AG04450 (cell line): ENCODE measurements at places on chromosomes 4 and X. TPM values are rescaled to one million over a fixed set of nuclear protein-coding genes. Genes with fewer than 3 reads are reported as not detected.

Gene TMSB15A
- polyA plus RNA-seq: 22.6 and 35.6 TPM in 2 replicates

Gene CD38
- 0.02 TPM in 1 of 2 replicates, not detected in the other for polyA plus RNA-seq

Gene ARHGEF38
- polyA plus RNA-seq: not detected in 2 replicates

Gene PIR
- polyA plus RNA-seq: 35.2 and 42.5 TPM in 2 replicates

Gene NUDT11
- 17.4 and 20.2 TPM in 2 replicates for polyA plus RNA-seq

Gene FGG
- 0.07 TPM in 1 of 2 replicates, not detected in the other for polyA plus RNA-seq

Gene GDI1
- polyA plus RNA-seq: 149 and 154 TPM in 2 replicates

Gene MTM1
- polyA plus RNA-seq: 3.9 TPM in 2 replicates

Gene C4orf51
- not detected in 2 replicates for polyA plus RNA-seq

DNA sequence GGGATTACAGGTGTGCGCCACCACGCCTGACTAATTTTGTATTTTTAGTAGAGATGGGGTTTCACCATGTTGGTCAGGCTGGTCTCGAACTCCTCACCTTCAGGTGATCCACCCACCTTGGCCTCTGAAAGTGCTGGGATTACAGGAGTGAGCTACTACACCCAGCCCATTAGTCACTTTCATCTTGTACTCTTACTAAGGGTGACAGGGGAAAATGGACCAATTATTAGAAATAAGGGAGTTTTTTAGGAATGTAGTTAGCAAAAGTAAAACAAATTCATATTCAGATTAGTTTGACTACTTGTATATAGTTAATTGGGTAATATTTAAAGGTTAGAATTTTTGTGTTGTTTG lies 26.1 kb downstream of the SMARCA5 start:
- no peak for DNase-seq

DNA sequence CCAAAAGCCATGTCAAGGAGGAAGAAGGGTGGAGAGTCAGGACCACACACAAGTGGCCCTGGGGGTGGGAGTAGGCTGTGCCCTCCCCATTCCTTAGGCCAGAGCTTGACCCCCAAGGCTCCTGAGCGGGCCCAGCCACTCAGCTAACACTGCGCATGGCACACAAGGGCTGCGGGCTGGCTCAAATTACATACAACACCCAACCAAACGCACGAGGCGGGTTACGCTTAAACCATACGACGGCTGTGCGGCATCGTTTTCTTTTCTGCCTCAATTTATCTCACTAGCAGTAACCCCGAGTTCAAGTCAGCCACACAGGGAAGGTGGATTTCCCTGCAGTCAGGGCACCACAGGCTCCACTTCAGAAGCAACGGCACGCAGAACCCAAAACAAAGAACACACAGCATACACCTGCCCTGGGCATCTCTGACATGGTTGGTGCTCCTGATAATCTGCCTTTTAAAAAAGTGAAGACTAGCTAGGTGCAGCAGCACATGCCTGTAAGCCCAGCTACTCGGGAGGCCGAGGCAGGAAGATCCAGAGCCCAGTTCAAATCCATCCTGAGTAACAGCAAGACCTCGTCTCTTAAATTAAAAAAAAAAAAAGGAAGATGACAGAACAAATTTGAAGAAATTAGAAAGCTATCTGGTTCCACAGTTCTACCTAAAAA lies 2.9 kb downstream of the GAK start:
- DNase-seq: no peak

GRCh38 chr4:123555807-123556273 lies 159.2 kb downstream of the SPRY1 start:
- no peak for DNase-seq

GRCh38 chrX:2707334-2707760 lies 16.3 kb downstream of the CD99 start:
- peak; percentile 59 for DNase-seq

DNA sequence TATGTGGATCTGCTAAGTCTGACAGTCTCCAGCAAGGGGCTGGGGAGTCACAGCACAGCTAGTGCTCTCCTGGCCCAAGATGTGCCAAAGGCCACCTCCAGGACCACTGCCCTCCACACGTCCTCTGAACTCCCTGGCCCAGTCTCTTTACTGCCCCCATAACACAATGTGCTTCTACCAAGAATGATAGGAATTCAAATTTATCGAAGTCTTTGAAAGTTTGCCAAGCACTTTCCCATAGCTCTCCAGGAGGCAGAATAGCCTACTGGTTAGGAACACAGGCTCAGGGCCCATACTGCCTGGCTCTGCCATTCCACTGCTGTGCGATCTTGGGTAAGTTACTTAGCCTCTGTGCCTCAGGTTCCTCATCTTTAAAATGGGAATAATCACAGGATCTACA lies 86.7 kb downstream of the NHSL2 start:
- no peak for DNase-seq

DNA sequence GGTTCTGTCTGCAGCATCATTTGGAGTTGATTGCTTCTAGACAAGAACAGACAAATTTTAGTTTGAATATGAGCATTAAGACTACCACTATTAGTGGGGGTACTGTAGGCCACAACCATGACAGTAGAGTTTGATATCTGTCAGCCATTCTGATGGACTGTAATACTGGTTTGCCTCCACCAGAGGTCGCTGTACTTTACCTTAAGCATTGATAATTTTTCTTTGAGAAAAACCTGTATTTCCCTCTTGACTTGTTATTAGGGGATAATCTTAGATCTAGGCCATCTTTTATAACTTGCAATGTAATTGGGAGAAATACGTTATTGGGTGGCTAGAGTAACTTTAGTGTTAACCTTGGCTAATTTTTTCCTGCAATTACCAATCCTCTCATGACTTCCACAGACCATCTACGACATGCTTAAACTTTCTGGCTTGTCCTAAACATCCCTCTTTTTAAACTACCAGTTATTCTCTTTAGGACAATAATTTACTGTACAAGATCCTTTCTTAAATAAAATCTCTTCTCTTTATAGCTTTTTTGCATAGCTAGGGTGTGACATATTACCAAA lies 562.4 kb downstream of the MAGEB5 start:
- no peak for DNase-seq

DNA sequence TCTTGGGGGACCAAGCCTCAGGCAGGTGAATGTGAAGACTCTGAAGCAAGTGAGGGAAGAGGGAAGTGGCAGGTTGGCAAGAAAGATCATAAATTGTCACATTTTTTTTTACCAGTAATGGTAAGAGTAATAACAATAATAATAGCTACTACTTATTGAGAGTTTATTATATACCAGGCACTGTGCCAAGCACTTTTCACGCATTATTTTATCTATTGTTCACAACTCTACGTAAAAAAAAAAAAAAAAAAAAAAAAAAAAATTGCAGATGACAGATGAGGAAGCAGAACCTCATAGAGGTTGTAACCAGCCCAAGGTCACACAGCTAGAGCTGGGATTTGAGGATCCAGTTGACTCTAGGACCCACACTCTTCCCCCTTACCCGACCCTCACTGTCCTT lies 40.9 kb downstream of the TSC22D3 start:
- no peak for DNase-seq

GRCh38 chr4:53100501-53101190 lies 238.5 kb downstream of the RASL11B start:
- no peak for DNase-seq

DNA sequence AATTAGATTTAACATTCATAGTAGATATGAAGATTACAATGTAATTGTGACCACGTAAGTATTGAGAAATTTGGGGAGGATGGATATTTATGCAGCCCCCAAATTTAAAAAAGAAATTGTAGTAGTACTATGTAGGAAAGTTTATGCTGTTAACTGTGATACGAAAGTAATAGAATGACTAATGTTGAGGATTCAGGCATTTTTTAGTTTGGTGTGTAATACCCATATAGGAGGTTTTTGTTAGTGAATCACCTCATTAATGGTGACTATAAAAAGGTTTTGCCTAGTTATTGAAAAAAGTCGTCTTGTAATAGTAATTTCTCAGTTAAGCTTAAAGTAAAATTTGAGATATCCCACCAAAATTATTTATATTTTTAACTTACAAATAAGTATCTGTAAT lies 67.2 kb downstream of the SMARCAD1 start:
- DNase-seq: no peak

GRCh38 chrX:143437439-143437838 lies 79.8 kb downstream of the SPANXN3 start:
- no peak for DNase-seq

- DNase-seq: no peak
Observed at GRCh38 chr4:75891611-75892010, 10.6 kb downstream of the PPEF2 start.

DNA sequence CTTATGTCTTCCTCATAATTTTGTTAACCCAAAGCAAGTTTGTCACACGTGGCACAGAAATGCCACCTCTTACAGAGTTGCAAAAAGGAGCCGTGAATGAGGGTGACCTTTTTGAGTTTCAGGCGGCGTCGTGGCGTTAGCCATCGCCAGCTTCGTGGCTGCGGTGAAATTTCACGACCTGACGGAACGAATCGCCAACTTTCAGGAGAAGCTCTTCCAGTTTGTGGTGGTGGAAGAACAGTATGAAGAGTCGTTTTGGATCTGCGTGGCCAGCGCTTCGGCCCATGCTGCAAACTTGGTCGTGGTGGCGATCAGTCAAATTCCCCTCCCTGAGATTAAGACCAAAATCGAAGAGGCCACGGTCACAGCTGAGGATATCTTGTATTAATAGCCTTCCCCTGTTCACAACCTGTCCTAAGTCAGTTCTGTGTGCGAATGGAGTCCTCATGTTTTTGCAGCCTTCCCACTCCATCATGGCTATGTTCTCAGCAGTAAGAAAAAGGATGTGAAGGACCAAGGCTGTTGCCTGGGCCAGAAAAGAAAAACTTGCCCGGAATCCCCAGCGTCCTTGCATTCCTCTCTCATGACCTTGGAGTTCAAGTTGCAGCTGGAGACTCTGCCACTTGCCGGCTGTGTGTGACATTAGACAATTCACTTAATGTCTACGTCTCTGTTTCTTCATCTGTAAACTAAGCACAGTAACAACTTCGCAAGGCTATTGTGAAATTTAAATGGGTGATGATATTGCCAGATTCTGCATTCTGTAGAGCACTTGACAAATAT lies 11.9 kb downstream of the CLRN2 start:
- DNase-seq: no peak

- no peak for DNase-seq
Observed at GRCh38 chr4:177119021-177119471, 190.6 kb upstream of the NEIL3 start.

- no peak for DNase-seq
Observed at GRCh38 chr4:113977526-113977855, 2.0 kb downstream of the ARSJ start.

- peak; percentile 41 for DNase-seq
Observed at GRCh38 chr4:1011022-1011665, at the start of gene FGFRL1. Gene FGFRL1 (plus strand): TSS chr4:1011626. CDS start chr4:1012486, 860 bp downstream.

DNA sequence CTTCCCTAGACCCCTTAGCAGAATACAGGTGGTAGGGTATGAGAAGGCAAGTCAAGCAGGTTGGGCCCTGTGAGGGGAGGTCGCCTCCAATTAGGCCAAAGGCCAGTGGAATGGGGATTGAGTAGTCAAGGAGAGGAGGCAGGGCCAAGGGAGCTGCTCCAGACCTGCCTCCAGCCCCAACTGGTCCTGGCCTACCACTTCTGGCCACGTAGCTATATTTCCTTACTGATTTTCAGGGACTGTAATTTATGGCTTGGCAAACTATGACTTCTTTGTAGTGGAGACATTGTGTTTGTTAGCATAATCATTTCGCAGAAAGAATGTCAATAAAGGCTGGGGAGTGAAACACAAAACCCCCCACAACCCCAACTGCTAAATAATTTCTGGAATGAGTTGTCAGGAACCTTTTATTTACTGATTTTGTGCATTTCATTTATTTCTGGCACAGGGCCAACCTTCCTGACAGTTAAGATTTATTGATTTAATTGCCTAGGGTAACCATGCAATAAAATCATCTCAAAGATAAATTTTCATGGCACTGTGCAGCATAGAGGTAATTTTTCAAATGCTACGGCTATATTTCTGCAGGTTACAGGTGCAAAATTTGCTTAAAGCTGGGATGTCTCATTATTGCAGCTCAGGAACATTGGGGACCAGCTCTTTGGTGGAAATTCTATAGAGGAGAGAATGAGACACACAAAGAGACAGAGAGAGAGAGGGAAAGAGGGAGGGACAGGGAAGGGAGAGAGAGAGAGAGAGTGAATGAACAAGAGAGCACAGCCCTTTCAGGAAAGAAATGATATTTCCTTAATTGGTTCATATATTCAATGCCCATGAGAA lies 494.9 kb downstream of the IDS start:
- DNase-seq: no peak

DNA sequence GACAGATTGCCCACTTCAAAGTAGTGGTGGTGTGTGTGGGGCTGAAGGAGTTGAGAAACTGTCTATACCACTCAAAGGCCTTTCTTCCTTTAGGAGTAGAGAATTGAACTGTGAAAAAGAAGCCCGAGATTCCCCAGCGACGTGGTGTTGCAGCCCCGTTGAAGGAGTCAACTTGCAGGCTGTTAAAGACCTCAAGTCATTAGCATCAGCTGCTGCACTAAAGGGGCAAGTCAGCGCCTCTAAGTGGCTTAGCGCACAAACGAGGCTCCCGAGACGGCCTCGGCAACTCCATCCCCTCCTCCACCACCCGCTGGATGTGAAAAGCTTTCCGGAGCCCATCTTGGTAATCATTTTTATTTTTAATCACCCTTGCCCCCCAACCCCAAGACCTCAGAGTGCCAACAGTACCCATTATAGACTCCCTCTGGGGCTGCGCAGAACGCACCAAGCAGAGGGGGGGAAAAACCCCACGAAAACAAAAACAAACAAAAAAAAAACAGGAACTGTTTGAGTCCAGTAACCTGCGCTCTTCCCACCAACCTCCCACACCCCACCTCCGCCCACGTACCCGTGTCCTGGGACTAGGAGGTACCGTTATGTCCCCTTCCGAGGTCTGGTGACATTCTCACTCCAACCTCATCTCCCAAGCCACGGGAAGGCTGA lies 913 bp upstream of the PRDM8 start:
- DNase-seq: no peak

- DNase-seq: no peak
Observed at GRCh38 chr4:77306496-77306895, 149.5 kb downstream of the CCNG2 start.

GRCh38 chrX:114065577-114066223 lies 518.2 kb upstream of the HTR2C start:
- no peak for DNase-seq
